Activated CD4-positive, CD25-positive, alpha-beta regulatory T cell treated with anti-CD3 and anti-CD28 coated beads, Interleukin-2, amount 50 U/mL, for 72 hours (primary cell): ENCODE measurements at places on chromosomes 5 and 9.

DNA sequence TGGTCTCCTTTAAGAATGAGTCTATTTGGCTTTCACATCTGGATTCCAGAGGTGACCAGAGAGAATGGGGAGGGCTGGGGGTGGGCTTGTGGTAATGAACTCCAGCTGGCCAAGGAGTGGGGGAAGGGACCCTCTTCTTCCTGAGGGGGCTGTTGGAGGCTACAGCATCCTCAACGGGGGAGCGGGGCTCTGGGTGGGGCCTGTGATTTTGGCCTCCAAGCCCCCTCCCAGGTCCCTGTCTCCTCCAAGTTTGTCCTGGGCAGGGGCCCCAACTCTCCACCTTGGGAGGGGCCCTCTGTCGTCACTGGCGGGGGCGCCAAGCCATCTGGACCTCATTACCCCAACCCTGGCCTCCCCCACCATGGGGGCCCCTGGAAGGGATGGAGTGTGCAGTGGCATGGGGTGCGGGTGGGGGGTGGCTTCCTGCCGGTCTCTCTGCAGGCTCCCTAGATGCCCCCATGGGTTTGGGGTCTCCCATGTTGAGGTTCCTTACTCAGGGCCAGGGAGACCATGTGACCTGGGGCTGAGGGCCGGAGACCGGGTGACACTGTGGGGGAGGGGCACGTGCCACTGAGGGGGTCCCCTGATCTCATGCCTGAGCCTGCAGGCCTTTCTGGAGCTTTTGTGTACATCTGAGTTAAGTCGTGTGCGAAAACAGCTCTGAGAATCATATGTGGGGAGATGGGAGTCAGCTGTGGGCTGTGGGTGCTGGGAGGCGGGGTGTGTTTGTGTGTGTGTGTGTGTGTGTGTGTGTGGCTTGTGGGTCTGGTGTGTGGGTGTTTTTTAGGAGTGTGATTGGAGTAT, 32.4 kb downstream of the GOLGA2 start:
- DNase-seq: no peak

DNA sequence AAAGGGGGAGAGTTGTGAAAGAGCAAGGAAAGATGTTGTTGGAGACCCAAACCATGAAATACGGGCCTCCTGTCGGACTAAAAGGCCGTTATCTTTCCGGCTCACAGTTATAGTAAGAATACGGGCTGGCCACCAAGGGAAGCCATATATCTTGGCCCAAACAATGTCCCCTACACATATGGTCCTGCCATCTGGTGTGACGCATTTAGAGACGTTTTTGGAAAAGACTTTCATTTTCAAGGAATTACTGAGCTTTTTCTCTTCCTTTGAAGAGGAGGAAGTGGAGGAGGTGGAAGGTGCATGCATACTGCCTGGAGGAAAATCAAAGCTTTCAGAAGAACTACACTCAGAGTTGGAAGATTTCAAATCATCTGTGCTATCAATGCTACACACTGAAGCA, 26.7 kb downstream of the PWWP2A start:
- no peak for DNase-seq

DNA sequence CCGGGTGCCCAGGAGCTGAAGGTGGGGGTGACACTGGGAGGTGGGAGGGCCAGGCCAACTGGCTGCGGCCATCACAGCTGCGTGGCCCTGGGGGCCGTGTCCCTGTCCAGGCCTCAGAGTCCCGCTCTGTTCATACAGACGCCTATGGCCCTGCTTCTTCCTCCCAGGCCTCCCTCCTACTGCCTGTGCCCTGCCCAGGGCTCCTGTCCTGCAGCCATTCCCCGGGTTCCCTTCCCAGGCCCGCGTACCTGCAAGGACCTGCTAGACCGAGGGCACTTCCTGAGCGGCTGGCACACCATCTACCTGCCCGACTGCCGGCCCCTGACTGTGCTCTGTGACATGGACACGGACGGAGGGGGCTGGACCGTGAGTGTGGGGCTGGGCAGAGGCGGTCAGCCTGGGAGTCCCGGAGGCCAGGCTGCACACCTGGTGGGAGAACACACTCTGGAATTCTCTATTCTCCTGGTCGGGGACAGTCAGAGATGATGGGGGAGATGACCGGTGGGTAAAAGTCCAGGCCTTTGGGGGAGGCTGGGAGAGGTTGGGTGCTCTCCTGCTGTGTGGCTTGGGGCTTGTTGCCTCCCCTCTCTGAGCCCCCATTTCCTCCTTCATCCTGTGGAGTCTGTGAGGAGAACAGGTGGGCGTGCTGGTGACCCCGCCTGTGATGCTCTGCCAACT, 4.5 kb downstream of the FCN2 start:
- no peak for DNase-seq

- no peak for DNase-seq
Measured at GRCh38 chr5:42828671-42829070, 17.0 kb upstream of the SELENOP start.

DNA sequence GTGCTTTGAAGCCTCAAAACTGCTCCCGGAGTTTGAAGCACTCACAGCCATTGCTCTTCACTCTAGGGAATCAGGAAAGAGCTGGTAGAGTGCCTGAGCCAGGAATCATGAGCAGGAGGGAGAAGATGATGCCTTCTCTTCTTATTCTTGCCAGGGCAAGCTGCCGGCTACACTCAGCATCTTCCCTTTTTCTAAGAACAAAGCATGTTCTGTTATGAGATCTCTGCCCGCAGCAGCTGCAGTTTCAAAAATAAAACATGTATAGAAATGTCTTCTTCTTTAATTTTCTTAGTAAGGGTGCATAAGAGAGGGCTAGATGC, 57.9 kb upstream of the RICTOR start:
- DNase-seq: no peak

GRCh38 chr9:122248448-122248865, 16.2 kb downstream of the RBM18 start:
- DNase-seq: no peak

GRCh38 chr9:114099669-114100270, 678 bp upstream of the KIF12 start:
- no peak for DNase-seq

- DNase-seq: no peak
Measured at GRCh38 chr9:69976152-69976551, 67.5 kb upstream of the MAMDC2 start.
